Mammary epithelial cell (primary cell): ENCODE measurements at places on chromosomes 12 and 14.

DNA sequence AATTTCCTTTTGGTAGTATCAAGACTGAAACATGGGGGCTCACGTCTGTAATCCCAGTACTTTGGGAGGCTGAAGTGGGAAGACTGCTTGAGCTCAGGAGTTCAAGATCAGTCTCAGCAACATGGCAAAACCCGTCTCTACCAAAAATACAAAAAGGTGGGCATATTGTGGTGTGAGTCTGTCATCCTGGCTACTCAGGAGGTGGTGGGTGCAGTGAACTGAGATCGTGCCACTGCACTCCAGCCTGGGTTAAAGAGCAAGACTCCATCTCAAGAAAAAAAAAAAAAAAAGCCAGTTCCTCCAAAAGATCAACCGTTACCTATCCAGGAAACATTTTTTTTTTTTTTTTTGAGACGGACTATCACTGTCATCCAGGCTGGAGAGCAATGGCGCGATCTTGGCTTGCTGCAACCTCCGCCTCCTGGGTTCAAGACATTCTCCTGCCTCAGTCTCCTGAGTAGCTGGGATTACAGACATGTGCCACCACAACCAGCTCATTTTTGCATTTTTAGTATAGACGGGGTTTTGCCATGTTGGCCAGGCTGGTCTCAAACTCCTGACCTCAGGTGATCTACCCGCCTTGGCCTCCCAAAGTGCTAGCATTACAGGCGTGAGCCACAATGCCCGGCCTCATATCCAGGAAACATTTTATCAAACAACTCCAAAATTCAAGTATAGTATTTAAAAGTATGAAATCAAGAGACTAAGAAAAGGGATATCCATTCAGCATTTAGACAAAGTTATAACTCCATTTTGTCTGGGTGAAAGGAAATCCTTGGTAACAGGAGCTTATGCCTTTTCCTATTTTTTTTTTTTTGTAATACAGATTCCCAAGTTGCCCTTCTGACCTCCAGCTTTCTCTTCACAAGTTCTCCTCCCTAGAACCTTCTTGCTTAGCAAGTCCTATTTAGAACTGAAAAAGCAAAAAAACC is 3.4 kb downstream of the ACIN1 start:
- no peak for DNase-seq

- DNase-seq = no peak
Measured at GRCh38 chr12:104323899-104324298, 20.4 kb downstream of the EID3 start.

DNA sequence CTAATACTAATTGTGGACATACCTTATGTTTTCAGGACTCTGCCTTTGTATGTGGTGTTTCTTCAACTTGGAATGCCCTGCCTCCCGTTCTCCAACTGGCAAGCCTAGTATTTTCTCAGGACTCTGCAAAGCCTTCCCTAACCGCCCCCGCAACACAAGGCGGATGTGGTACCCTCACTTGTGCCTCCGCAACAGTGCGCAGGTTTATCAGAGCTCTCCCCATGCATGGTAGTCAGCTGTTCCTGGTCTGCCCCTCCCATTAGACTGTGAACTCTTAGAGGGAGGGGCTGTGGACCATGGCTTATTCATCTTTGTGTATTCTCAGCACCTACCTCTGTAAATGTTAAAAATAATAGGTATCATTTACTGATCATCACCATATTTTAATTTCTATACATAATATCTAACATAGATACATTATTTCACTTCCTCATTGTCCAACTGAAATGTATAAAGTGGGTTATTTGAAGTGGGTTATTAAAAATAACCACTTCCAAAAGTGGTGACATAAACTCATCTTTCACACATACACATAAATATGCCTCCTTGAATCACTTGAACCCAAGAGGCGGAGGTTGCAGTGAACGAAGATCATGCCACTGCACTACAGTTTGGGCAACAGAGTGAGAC is 9.0 kb downstream of the LPAR5 start:
- DNase-seq = no peak

GRCh38 chr14:92704036-92704804 is 44.2 kb downstream of the LGMN start:
- no peak for DNase-seq

DNA sequence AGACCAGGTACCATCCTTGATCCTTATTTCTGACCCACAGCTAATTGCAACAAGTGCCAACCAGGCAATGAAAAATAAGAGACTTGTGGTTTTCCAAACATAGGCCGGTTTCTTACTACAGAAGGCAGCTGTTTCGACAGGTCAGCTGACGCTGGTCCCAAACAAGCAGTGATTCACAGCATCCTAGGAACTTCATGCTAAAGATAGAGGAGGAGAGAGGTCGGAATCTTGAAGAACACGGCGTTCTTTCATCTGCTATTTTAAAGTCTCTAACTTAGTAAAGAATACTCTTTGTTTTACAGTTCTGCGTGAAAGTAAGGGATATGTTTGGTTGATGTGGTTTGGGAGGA is 28.1 kb upstream of the ADGRD1 start:
- no peak for DNase-seq
